ENCODE measurements at places on chromosomes 7 and 10.

DNA sequence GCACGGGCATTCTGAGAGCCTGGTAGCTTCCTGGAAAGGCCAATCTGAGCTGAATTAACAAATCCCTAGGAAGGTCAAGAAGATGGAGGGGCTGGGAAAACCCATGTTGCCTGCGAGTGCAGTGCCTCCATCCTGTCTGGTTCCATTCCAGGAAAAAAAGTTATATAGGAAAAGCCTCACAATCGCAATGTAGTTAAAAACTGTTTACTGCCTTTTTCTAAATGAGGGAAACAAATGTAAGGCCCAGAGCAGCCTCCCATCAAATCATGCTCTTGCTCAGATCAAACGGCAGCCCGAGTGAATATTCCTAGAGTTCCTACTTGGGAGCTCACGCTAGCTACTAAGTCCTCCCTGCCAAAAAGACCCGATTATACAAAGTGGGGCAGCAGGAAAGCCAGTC is 179.9 kb downstream of the KCNMA1 start:
- DNase-seq: no peak

GRCh38 chr7:28203508-28204240 is 23.1 kb upstream of the JAZF1 start:
- DNase-seq: no peak

DNA sequence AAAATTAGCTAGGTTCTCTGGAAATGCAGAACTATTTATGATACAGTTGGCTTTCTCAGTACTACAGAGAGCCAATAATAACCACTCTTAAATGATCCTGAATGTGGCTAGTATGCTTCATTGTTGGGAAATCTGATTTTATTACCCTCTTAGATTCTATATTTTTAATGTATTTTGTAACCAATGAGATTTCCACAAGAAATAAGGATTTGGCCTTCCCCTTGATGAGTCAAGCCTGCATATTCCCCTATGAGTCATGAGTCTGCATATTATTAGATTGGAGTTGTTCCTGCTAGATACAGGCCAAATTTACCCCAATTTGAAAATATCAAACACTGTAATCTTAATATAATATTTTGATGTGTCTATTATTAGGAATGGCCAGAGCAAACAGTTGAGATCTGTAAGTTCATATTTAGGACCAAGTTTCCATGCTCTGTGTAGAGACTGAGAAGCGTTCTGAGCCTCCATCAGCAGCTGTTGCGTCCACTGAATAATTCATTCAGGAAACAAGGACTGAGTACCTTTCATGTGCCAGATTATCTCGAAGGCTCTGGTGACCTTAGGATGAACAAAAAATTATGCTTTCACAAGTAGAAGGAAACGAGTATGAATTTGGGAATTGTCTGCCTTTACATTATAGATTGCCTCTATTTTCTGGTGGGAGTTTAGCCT is 793.4 kb downstream of the NRG3 start:
- DNase-seq: no peak

GRCh38 chr7:74398426-74398825 is 55.3 kb upstream of the GTF2IRD1 start:
- DNase-seq: no peak

DNA sequence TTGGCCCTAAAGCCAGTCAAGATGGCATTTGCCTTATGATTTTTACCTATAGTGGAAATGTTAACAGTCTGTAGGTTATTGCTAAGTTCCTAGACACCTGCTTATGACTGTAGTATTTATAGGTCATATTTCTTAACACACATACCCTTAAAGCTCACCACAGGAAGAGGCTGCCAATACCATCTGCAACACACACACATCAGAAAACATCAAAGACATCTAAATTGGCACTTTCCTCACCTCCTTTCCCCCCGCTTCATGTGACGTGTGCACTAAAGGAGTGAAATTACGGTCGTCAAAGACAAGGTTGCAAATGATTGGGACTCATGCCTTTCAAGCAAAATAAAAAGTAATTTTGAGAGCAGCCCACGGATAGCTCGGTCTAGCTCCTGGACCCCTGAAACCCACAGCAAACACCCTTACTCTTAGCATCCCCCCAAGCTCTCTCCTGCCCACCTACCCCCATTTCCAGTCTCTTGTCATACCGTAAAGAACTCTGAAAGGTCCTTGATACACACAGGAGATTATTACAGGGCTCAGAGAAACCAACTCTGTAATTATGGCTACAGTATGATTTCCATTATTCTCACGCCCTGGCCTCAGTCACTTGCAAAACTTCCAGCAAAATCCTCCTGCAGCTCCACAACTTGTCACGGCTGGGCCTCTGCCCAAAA is 90.5 kb downstream of the PLXNA4 start:
- no peak for DNase-seq

DNA sequence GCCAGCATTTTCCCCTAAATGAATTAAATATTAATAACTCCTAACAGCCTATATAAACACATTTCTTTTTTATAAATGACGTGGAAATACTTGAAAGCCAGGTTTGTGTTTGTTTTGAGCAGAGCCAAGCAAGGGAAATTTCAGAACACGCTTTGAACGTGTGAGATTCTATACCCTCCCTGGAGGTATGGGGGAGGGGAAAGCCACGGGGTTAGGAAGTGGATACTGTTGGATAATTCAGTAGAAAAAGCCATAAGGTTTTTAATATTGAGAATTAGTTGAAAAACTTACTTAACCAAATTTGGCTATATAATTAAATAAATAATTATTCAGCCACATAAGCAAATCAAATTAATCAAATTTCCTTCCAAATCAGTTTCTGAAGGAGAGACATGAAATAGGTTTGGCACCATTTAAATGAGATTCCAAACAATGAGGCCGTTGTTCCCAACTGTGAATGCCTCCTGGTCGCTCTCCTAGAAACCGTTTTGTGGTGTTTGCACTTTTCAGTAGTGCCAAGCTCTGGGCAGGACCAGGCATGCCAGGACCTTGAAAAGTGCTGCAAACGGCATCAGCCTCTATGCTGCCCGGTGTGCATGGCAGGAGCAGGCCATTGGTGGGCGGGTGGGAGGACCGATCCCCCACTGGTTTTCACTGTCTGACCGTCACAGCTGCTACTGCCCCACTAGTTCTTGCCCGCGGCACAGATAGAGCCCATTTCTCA is 88.1 kb downstream of the SEPTIN14 start:
- no peak for DNase-seq

GRCh38 chr10:69425511-69426298 is 9.0 kb upstream of the TACR2 start:
- no peak for DNase-seq
